ENCODE measurements at places on chromosomes 13 and 19.

DNA sequence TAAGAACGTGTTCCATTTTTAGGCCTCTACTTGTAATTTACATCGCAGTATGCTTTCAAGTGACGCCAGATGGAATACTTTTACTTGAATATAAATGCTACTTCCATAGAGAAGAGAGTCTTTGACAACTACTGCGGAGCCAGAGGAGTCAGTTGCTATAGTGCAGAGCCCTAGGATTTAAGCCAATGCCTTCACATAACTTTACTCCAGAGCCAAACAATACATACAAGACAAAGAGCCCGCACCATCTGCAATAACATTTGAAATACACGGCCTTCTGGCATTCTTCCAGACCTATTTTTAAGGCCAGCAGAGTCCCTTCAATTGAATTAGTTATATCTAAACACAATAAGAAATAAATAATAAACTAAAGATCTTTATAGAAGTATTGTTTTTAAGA lies 59.4 kb downstream of the XPO4 start:
- H3K4me3 ChIP-seq: no peak overlapping the region
- DNase-seq: no peak
- no peaks in the 10 kb centered on the region for H3K27me3 ChIP-seq
- peaks cover 19% of the 10 kb centered on the region for H3K36me3 ChIP-seq
- H3K4me1 ChIP-seq: no peaks in the 10 kb centered on the region
- no peak overlapping the region for H3K27ac ChIP-seq

DNA sequence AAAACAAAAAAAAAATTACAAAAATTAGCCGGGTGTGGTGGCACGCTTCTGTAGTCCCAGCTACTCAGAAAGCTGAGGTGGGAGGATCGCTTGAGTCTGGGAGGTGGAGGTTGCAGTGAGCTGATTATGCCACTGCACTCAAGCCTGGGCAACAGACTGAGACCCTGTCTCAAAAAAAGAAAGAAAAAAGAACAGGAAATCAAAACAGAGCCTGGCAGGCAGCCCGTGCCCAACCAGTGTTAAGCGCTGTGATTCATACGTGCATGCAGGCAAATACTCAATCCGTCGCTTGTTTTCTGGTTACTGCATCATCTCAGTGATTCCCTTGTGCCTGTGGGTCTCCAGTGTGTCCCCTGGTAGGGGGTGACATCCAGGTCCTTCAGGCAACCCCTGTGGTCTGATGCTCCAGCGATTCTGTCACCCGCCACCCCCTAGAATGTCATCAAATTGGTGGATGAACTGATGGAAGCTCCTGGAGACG lies 18.1 kb downstream of the DDX39A start:
- no peaks in the 10 kb centered on the region for H3K27me3 ChIP-seq
- peaks cover 62% of the 10 kb centered on the region for H3K36me3 ChIP-seq
- H3K27ac ChIP-seq: peak overlapping the region; percentile 19
- H3K4me1 ChIP-seq: peaks cover 5% of the 10 kb centered on the region

DNA sequence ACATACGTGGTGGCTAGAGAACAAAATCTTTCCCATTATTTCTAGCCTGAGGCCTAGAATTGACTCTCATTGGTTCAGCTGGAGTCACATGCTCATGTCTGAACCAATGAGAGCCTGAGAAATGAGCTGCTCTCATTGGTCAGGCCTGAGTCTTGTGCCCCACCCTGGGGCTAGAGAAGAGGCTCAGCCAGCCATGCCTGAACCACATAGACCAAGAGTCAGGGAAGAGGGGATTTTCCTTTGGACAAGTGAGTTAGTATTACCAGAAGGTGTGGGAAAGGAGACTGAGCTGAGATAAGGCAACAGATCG lies 6.9 kb downstream of the FXYD5 start:
- no peak overlapping the region for H3K4me3 ChIP-seq
- peaks cover 99% of the 10 kb centered on the region for H3K36me3 ChIP-seq
- H3K27me3 ChIP-seq: no peaks in the 10 kb centered on the region
- H3K27ac ChIP-seq: no peak overlapping the region

GRCh38 chr19:12162882-12163806 lies at the start of gene ZNF136:
ZNF136 (plus strand) TSS chr19:12163096; CDS start chr19:12163204, 108 bp downstream.
- H3K4me1 ChIP-seq: peaks cover 34% of the 10 kb centered on the region
- peak; percentile 98 for DNase-seq
- H3K4me3 ChIP-seq: peak within 1 kb of the TSS; percentile 98
- peak within 1 kb of the TSS; percentile 97 for H3K27ac ChIP-seq

GRCh38 chr19:10450191-10450852 lies 30.0 kb downstream of the PDE4A start:
- no peaks in the 10 kb centered on the region for H3K27me3 ChIP-seq
- H3K4me3 ChIP-seq: no peak overlapping the region
- DNase-seq: no peak
- peaks cover 25% of the 10 kb centered on the region for H3K4me1 ChIP-seq

DNA sequence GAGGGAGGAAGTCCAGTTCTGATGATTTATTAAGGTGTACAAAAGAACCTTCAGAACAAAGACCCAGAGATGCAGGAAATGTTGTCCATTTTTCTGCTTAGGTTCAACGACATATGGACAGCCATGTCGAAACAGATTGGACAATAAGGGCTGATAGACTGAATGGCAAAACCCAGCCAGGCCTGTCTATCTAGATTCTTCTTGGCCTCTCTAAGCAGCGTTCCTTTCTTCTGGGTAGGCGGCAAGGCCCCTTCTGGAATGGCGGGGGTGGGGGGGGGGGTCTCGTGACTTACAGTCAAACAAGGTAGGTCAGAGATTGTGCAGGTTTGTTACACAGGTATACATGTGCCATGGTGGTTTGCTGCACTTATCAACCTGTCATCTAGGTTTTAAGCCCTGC lies 39.7 kb upstream of the PEPD start:
- no peak overlapping the region for H3K4me3 ChIP-seq
- DNase-seq: no peak
- no peaks in the 10 kb centered on the region for H3K4me1 ChIP-seq
- no peaks in the 10 kb centered on the region for H3K36me3 ChIP-seq
- no peaks in the 10 kb centered on the region for H3K27me3 ChIP-seq

- no peaks in the 10 kb centered on the region for H3K4me1 ChIP-seq
- H3K4me3 ChIP-seq: no peak overlapping the region
- no peak overlapping the region for H3K27ac ChIP-seq
Measured at GRCh38 chr13:108981407-108981806, 352.0 kb downstream of the MYO16 start.

- no peaks in the 10 kb centered on the region for H3K36me3 ChIP-seq
- H3K27ac ChIP-seq: no peak overlapping the region
- DNase-seq: no peak
- no peaks in the 10 kb centered on the region for H3K4me1 ChIP-seq
Measured at GRCh38 chr13:40348096-40348679, 318.3 kb downstream of the FOXO1 start.

DNA sequence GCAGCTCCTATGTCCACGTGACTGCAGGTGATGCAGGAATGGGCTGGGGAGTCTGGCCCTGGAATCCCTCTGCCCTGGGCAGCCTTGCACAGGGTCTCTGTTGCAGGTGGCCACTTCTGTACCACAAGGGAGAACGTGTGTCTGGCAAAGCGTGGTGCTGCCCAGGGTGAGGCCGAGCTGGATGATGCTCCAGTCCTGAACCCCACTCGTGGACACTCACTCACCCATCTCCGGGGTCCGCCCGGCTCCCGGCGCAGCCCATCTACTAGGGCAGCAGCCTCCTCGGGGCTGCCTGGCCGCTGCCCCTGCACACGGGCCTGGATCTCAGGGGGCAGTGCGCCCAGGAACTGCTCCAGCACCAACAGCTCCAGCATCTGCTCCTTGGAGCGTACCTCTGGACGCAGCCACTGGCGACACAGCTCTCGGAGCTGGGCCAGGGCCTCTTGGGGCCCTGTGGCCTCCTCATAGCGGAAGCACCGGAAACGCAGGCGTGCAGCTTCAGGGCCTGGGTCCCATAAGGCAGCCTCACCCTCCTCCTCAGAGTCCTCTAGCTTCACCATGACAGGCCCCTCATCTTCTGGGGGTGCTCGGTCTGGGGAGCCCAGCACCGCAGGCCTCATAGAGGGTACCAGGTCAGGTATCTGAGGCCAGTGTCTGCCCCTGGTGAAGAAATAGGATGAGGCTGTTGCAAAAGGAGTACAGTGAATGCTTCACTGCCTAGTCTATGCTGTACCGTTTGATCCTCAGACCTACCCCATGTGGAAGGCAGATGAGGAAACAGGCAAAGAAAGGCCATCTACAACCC lies 2.2 kb downstream of the MZF1 start:
- DNase-seq: peak; percentile 39
- no peak overlapping the region for H3K4me3 ChIP-seq
- peaks cover 7% of the 10 kb centered on the region for H3K36me3 ChIP-seq
- H3K4me1 ChIP-seq: peaks cover 34% of the 10 kb centered on the region
- H3K27me3 ChIP-seq: no peaks in the 10 kb centered on the region

- H3K4me1 ChIP-seq: peaks cover 3% of the 10 kb centered on the region
- no peak overlapping the region for H3K4me3 ChIP-seq
- no peak for DNase-seq
- peaks cover 70% of the 10 kb centered on the region for H3K36me3 ChIP-seq
- no peak overlapping the region for H3K27ac ChIP-seq
Measured at GRCh38 chr19:11106477-11106876, 17.2 kb downstream of the LDLR start.

GRCh38 chr13:94343243-94343585 lies 136.3 kb downstream of the DCT start:
- no peak for DNase-seq
- no peak overlapping the region for H3K27ac ChIP-seq
- H3K27me3 ChIP-seq: peaks cover 7% of the 10 kb centered on the region
- H3K36me3 ChIP-seq: peaks cover 2% of the 10 kb centered on the region

DNA sequence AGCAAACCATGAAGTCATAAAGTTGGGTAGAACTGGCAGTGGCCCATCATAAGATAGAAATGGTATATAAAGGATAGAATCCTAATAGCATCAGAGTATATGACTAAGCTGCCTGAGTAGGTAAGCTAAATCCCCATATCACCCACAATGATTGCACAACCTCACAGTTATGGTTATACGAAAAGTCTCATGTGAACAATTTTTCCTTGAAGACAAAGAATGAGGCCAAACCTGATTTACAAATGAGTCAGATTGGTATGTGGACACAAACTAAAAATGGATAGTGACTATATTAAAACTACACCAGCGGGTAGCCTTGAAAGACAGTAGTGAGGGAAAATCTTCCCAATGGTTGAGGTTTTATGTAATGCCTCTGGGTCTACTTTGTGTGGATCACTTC lies 40.9 kb upstream of the UFM1 start:
- H3K4me3 ChIP-seq: no peak overlapping the region
- no peak for DNase-seq
- no peaks in the 10 kb centered on the region for H3K36me3 ChIP-seq
- H3K27ac ChIP-seq: no peak overlapping the region
- no peaks in the 10 kb centered on the region for H3K27me3 ChIP-seq
- H3K4me1 ChIP-seq: no peaks in the 10 kb centered on the region

DNA sequence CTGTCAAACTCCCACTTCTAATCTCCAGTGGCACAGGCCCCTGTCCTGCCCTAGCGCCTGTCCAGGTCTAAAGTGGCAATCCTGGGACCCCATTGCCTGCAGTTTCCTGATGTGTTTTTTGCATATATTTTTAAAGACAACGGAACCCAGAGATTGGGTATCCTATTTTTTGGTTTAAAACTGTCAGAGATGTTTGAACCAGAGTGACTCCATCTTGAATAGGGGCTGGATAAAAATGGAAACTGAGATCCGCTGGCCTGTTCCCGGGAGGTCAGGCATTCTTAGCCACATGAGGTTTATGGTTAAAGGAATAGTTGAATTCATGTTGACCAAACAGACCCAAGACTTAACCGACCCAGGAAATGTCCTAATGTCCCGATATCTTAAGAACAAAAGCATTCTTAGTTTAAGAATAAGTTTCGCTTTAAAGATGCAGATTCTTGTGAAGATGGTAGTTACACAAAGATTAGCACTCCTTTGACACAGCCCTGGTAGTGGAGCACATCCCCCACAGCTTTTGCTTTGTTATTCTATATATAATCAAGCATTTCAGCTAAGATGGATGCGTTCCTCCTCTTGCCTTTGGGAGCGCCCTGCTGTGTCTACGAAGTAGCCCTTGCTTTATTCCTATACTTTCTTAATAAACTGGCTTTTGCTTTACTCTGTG lies 332.1 kb downstream of the UQCRFS1 start:
- H3K27me3 ChIP-seq: no peaks in the 10 kb centered on the region
- H3K27ac ChIP-seq: no peak overlapping the region
- no peak overlapping the region for H3K4me3 ChIP-seq
- no peak for DNase-seq
- H3K36me3 ChIP-seq: no peaks in the 10 kb centered on the region

DNA sequence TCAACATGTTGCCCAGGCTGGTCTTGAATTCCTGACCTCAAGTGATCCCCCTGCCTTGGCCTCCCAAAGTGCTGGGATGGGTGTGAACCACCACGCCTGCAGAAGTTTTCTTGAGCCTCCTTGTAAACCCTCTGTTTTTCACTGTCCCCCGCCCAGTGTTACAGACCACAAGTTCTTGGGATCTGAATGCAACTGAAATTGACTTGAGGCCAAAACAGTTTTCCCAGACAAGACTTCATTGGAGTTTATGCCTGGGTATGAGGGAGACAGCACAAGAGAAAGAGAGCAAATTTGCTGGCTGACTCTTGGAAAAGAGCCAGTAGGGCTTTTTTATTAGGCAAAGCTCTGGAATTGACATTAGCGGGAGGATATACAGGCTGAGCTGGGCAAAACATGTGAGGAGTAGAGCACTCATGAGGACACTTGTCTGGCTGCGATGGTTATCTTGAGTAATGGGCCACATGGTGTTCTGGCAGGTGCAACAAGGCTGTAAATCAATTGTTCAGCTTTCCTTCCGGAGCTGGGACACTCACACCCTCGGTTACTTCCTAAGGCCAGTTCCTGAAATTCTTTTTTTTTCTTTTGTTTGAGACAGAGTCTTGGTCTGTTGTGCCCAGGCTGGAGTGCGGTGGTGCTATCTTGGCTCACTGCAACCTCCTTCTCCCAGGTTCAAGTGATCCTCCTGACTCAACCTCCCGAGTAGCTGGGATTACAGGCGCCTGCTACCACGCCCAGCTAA lies 12.7 kb upstream of the HNRNPL start:
- peaks cover 41% of the 10 kb centered on the region for H3K4me1 ChIP-seq
- DNase-seq: no peak
- no peak overlapping the region for H3K27ac ChIP-seq
- no peaks in the 10 kb centered on the region for H3K27me3 ChIP-seq
- peaks cover 16% of the 10 kb centered on the region for H3K36me3 ChIP-seq
- H3K4me3 ChIP-seq: no peak overlapping the region

- peaks cover 43% of the 10 kb centered on the region for H3K36me3 ChIP-seq
- H3K4me3 ChIP-seq: no peak overlapping the region
- DNase-seq: no peak
- peaks cover 73% of the 10 kb centered on the region for H3K4me1 ChIP-seq
- H3K27ac ChIP-seq: no peak overlapping the region
Measured at GRCh38 chr13:99206873-99207272, 6.2 kb downstream of the UBAC2 start.

GRCh38 chr13:99191900-99192399 lies 8.7 kb upstream of the UBAC2 start:
- no peak overlapping the region for H3K27ac ChIP-seq
- H3K36me3 ChIP-seq: no peaks in the 10 kb centered on the region
- no peak for DNase-seq
- H3K27me3 ChIP-seq: no peaks in the 10 kb centered on the region
- H3K4me3 ChIP-seq: no peak overlapping the region
- peaks cover 12% of the 10 kb centered on the region for H3K4me1 ChIP-seq

- no peak for DNase-seq
- H3K36me3 ChIP-seq: peaks cover 32% of the 10 kb centered on the region
- H3K4me3 ChIP-seq: no peak overlapping the region
- H3K27ac ChIP-seq: no peak overlapping the region
- H3K4me1 ChIP-seq: peaks cover 3% of the 10 kb centered on the region
- H3K27me3 ChIP-seq: no peaks in the 10 kb centered on the region
Measured at GRCh38 chr13:50094615-50095293, 79.5 kb downstream of the KCNRG start.

- H3K4me3 ChIP-seq: peak overlapping the region; percentile 93
- peaks cover 10% of the 10 kb centered on the region for H3K36me3 ChIP-seq
- DNase-seq: no peak
- H3K27ac ChIP-seq: peak overlapping the region; percentile 94
Measured at GRCh38 chr19:57239982-57240310, 486 bp upstream of the ZNF805 start.

All from activated CD8-positive, alpha-beta memory T cell treated with anti-CD3 and anti-CD28 coated beads, Interleukin-2, amount 10 ng/mL, durations not matched to agents 7 days and 5 days (primary cell).